NCI-H446 treated with DMSO at 0.1 percent for 48 hours (cell line): ENCODE measurements at places on chromosomes 6 and 20.

DNA sequence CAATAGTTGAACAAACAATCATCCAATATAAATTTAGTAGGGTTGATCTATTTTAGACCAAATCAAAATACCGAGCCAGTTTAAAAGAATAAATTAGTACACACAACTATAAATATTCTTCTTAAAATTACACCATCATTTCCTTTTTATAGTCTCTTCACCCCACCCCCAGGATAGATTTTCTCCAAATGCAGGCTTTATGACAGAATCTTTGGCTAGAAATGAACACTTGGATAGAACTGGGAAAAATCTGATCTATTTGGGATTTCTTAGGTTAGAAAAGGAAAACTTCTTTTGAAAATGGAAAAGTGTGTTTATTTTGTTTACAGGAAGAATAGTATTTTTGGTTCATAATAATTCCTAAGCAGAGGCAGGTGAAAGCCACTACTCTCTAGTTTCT is 74.6 kb downstream of the HMGN3 start:
- no peak for DNase-seq

- DNase-seq: no peak
Observed at GRCh38 chr6:170264086-170264485, 26.8 kb downstream of the DLL1 start.

DNA sequence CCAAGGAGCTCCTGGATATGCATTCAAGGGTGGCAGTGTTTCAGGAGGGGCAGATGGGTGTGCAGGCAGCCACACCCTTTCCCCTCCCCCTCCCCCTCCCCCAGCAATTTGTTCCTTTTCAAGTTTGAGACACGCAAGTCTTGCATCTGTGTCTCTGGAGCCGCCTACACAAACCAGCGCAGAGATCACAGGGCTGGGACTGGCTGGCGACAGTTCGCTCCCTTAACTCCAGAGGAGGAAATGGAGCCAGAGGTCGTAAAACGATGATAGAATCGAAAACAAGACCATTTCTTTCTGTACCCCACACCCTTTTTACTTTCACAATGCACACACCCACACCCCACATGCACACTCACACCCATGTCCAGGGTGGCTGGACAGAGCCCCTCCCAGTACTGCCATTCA is 163.1 kb downstream of the LY86 start:
- no peak for DNase-seq

GRCh38 chr6:170265655-170266054 is 25.2 kb downstream of the DLL1 start:
- DNase-seq: no peak

GRCh38 chr20:18822832-18823231 is 9.2 kb downstream of the SCP2D1 start:
- no peak for DNase-seq

GRCh38 chr20:20024942-20025341 is 7.8 kb downstream of the NAA20 start:
- no peak for DNase-seq

GRCh38 chr6:139982195-139982594 is 607.7 kb upstream of the CITED2 start:
- peak; percentile 74 for DNase-seq

DNA sequence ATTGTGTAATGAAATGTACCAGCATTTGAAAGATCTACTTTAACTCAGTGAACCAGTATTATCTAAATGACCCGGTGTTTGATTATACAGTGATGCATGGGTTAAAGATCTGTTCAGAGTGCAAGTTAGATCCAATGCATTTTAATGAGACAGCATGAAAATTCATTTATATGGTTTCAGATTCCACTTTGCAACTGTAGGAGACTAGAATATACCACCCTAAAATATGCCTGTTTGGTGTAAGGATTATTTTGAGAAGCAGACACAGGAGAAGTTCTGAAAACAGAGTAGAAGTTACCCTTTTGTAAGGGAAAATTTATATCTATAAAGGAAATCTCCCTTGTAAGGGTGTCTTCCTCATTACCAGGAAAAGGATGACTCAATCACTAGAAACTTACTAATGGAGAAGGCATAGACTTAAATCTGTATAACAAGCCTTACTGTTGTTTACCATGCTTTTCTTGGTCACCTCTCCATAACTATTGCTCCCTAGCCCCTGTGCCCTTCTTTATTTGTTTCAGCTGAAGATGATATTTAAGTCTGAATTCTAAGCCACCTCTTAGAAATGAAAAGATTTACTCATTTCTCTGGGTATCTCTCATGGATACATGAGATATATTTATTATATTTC is 105.4 kb downstream of the NCOA3 start:
- no peak for DNase-seq

DNA sequence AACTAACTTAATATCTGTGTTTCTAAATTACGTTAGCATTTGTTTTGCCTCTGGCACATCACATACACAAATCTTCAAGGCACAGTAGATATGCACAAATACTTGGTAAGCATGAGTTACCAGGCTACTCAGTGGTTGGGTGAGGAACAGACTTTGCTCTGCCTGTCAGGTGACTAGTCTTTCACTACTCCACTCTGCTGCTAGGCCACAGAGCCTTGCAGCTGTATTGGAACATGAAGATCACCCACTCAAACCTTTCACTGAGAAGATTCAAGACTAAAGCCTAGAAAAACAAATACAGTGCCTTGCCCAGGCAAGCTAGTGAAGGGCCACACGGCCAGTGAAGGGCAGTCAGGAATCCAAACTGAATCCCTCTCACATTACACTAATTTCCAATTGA is 47.0 kb downstream of the DTNBP1 start:
- DNase-seq: no peak

DNA sequence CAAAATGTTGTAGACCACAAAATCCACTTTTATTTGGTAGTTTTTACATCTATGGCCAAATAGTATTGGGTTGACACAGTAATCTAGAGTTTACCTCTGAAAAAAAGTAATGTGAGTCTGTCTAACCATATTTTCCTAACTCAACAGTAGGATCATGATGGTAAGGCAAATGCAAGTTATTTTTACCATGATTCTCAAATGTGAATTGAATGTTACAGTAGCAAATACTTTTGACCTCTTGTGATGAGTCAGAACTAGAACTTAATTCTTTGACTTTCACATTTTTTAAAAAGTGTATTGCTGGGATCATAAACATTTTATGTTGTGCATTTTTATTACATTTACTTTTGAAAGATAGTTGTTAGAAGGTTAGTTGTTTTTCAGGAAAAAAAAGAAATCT is 22.0 kb downstream of the RNF146 start:
- DNase-seq: no peak

DNA sequence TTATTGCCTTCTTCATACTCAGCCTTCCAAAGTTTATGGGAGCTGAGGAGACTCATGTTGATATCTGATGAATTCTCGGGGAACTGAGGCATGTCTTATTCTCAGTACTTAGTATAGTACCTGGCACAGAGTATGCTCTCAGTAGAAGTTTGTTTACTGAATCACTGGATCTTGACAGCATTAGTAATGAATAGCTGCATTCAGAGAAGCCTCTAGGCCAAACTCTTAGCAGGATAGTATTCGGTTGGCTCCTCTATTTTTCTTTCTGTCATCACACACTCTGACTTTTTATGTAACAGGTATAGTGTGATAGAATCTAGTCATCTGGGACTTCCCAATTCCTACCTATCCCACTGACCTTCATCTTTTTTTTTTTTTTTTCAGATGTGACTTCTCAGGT is 566.4 kb upstream of the MAN1A1 start:
- DNase-seq: no peak

GRCh38 chr20:15992564-15992963 is 580.7 kb downstream of the KIF16B start:
- DNase-seq: no peak

- no peak for DNase-seq
Observed at GRCh38 chr20:61253640-61254511, 1.8 kb downstream of the CDH4 start.

GRCh38 chr6:99415446-99415845 is 9.7 kb downstream of the PNISR start:
- no peak for DNase-seq

DNA sequence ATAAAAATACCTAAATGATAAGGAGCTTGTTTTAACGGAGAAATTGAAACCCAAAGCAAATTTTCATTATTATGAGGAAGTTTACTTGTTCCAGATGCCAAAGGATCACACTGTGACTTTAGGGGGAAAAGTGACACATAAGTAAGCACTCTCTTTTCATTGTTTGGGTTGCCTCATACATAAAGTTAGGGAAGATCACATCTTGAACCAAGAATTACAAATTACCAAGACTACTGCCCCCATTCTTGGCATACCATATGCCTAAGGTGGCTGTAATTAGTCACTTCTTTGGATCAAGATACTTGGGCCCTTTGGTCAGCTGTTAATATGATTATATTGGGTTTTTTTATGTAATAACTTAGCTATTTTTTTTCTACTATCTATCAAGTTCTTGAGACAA is 269.0 kb downstream of the COL12A1 start:
- no peak for DNase-seq

DNA sequence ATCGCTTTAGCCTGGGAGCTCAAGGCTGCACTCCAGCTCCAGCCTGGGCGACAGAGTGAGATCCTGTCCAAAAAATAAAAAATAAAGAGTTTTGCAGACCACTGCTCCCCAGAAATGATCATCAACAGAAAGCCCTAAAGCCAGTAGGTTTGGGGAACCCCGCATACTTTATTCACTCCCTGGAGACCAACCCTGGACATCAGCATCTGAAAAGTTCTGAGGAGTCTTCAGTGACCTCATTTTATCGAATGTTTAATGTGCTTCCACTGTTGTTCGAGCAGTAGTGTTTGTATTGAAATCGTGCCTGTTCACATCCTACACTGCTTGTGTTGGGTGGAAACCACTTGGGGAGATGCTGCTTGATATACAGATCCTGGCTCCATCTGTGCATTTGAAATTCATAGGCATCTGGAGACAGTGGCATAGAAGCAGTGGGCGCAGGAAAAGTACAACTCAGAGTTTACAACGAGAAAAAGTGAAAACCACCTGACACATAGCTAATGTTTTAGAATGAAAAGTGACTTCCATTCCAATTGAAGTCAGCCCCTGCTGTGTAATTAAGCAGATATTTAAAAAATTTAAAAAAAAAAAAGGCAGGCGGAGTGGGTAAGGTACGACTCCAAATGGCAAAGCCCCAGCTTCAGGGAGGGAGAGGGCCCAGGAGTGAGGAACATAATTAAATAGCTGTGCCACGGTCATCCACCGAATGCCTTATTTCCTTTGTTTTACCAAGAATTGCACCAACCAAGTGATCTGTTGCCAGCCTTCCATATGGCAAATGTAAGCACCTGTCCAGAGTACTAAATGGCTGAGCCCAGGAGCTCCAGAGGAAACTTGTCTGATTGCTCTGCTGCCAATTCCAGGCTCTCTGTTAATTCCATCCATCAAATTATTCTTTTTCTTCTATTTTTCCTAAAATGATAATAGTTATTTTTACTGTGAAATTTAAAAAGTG is 100.4 kb upstream of the NAA20 start:
- no peak for DNase-seq

DNA sequence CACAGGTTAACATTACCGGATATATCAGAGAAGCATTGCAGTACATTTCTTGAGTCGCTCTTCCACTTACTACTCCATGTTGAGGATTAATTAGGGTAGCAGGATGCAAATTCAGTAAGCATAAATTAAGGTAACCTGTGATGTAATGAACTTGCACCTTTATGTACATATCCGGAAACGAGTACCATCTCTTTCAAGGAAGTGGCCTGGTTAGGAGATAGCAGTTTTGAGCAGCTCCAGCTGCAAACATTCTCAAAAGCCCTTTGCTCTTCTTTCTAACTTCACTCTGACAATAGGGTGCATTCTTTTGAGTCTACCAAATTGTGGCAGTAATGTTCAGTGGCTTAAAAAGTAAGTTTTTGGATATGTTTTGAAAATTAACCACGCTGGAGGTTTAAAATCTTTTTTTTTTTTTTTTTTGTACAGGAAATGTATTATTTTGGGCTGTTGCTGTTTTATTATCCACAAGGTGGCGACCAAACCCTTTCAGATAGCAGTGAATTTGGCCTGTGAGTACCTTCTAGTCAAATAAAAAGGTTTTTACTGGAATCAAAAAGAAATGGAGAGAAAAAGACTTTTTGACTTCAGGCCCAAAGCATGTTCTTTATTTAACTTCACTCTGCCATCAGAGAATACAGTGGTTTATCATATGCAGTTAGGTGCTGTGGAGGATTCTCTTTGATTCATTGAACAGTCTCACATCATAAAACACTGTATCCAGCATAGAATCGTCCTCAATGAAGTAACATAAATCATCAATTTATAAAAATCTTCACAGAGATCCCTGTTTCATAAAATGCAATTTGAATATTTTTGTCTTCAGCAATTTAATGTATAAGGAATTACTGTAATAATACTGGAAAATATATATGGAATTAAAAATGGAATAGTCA is 8.9 kb downstream of the FAM217B start:
- DNase-seq: peak; percentile 33

DNA sequence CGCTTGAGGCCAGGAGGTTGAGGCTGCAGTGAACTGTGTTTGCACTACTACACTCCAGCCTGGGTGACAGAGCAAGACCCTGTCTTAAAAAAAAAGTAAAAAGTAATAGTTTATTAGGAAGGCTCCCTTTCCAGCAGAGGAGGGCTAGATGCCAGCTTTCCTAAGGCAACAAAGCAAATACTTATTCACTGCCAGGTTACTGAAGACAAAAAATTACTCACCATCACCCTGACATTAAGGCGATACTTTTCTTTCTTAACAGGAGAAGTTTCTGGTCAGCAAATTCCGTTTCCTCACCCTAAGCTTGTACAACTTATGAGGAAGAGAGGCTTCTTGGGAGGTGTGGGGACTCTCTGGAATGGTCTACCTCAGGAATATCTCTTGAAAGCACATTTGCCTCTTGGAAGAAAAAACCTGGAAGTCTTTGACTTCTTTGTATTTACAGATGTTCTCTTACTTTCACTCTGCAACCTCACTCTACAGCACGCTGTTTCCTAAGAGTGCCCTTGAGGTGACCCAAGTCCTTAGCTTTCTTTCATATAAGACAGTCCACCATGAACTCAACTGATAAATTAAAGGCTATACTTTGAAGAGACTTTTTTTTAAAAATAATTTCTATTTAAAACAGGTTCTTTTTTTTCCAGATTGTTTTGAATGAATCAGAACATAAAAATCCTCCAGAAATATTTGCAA is 52.9 kb upstream of the TRAF3IP2 start:
- DNase-seq: no peak

DNA sequence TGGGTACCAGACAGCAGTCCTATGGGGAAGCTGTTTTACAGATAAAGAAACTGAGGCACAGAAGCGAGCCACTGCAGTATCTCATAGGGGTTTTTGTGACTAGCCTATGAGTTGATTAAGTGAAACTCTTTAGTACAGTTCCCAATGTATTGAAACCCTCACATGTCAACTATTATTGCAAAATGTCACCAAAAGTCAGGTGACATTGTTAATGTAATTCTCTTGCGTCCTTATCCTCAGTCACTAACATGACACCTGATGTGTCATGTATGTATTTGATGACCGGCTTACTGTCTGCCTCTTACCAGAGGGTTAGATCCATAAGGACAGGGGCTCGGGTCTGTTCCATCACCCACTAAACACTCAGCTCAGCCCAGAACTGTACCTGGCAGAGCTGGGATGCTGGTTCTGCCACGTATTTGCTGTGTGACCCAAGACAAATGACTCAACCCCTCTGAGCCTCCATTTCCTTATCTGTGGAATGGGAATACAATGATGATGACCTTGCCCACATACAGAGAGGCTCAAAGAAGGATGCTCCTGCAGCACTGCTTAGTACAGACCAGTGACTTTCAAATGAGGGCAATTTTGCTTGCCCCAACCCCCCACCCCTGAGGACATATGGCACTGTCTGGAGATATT is 32.9 kb downstream of the PREX1 start:
- no peak for DNase-seq
